ENCODE measurements at places on chromosomes 11 and 22.

DNA sequence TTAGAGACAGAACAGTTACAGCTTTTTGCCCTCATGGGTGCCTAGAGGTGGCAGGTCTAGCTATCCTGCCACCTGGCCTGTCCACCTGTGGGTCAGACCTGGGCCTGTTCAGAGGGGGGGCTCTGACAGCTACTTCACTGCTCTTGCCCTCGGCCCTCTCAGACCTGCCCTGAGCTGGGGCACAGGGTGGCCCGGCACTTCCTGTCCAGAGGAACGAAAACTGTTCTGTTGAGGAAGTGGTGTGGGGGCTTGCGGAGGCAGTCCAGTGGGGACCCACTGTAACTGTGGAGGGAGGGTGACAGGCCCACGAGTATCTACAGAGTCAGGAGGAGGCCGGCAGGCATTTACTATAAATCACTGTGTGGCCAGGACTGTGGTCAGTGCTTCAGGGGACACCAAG is 16.2 kb downstream of the TESMIN start:
- DNase-seq, result no peak

- no peak for DNase-seq
These were observed 91.3 kb downstream of the CDKN1C start for GRCh38 chr11:2794046-2794967.

DNA sequence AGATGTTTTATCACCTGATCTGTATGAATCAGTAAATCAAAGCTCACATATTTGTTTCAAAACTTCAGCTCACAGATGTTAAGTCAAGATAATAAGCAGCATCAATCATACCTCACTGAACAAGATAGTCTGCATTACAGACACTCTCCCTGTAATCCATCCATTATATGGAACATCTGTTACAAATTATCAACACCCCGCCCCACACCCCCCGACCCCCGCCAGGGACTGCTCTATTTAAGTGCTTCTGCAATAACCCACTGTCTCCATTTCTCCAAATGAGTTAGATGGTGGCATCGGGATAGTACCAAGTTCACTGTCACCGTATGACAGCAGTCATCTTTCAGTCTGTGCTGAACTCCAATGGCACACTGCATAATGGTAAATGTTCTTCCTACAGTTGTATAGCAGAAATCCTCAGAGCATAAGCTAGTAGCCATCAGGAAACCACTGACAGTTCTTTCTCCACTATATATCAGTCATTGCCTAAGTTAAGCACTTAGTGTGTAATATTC is 447.0 kb upstream of the ARHGAP42 start:
- DNase-seq, result no peak

DNA sequence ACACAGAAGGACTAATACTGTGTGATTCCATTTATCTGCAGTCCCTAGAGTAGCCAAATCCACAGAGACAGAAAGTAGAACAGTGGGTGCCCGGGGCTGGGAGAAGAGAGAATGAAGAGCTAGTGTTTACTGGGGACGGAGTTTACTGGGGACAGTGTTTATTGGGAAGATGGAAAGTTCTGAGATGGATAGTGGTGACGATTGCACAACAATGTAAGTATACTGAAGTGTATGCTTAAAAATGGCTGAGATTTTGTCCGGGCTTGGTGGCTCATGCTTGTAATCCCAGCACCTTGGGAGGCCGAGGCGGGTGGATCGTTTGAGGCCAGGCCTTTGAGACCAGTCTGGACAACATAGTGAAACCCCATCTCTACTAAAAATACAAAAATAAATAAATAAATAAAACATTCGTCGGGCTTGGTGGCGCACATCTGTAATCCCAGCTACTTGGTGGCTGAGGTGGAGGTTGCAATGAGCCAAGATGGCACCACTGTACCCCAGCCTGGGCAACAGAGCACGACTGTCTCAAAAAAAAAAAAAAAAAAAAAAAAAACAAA is 132.4 kb downstream of the CTTN start:
- DNase-seq, result no peak

DNA sequence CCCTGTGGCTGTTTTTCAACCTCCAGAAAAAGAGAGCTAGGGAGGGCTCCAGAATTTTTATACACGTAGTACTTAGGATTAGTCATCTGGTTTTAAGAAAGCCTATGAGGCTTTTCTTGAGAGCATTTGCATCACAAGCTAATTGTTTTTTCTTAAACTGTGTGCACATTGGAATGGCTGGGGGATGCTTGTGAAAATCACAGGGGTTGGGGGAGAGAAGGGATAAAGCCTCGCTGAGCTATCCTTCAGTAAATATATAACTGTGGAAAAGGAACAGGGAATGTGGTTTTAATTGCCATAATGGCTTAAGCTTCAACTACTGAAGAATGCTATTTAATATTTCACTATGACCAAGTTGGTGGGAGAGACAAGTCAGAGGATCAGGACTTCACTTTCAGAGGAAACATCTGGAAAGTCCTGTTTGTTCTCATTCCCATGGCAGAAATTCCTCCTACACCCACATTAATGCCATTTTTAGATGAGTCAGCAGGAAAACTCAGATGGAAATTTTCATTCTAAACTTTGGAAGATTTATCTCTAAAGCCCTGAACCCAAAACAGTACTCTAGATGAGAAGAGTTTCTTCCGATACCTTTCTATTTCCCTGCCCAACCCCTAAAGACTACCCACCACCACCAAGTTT is 591.3 kb downstream of the LRRC4C start:
- DNase-seq, result no peak

- DNase-seq, result no peak
These were observed 58.0 kb upstream of the PLET1 start for GRCh38 chr11:112318661-112319060.

GRCh38 chr22:42273855-42274451 is 3.5 kb upstream of the TCF20 start:
- DNase-seq, result no peak

GRCh38 chr11:27914080-27914479 is 193.9 kb downstream of the KIF18A start:
- DNase-seq, result no peak

- DNase-seq, result no peak
These were observed 8.0 kb upstream of the NAALADL1 start for GRCh38 chr11:65066315-65066714.

- DNase-seq, result peak; percentile 51
These were observed 118.1 kb downstream of the BBOX1 start for GRCh38 chr11:27158456-27159334.

GRCh38 chr11:123404676-123405075 is 25.4 kb upstream of the GRAMD1B start:
- DNase-seq, result no peak

- no peak for DNase-seq
These were observed 776.4 kb downstream of the LRRC4C start for GRCh38 chr11:40683010-40683409.

GRCh38 chr22:32684148-32684821 is 117.2 kb upstream of the TIMP3 start:
- no peak for DNase-seq

DNA sequence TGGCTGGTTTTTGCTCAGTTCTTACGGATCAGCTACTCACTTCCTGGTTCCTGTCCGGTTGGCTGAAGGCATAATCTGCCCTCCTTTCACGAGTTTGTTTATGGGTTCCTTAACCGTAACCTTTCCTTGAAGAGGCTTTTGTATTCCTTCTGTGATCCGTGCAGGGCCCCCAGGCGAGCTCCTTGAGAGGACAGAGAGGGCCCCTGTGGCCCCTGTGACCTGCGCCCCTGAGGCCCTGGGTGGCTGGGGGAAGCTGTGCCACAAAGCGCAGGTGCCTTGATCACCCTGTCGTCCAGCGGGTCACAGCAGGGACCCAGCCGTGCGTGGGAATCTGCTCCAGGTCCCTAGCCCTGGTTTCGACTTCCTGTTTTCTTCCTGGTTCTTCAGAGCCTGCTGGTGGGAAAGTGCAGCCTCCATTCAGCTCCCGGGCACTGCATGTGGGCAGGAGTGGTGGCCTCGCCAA is 27.8 kb upstream of the FADD start:
- no peak for DNase-seq

DNA sequence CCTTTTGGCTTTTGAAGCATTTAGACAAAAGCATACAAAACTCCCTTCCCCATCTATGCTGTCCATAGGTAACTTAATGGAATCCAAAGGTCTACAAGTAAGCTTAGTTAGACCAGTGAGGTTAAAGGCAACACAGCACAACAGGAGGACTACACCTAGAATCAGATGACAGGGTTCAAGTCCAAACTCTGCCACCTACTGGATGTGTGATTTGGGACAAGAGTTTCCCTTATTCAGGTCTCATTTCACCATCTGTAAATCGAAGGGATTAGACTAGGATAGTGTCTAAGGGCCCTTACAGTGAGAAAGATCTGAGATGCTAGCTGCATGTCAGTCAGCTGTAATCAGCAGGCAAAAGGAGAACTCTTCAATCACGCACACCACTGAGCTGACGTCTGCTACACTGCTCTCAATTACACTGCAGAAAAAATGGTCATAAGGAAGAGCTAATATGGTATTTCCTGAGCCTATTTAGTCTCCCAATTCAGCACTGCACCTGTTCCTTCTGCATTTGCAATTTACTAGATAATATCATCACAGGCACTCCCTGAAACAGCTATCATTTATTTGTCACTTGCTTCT is 82.2 kb downstream of the SERGEF start:
- DNase-seq, result no peak

- no peak for DNase-seq
These were observed 48.7 kb upstream of the EP300 start for GRCh38 chr22:41043722-41044121.

DNA sequence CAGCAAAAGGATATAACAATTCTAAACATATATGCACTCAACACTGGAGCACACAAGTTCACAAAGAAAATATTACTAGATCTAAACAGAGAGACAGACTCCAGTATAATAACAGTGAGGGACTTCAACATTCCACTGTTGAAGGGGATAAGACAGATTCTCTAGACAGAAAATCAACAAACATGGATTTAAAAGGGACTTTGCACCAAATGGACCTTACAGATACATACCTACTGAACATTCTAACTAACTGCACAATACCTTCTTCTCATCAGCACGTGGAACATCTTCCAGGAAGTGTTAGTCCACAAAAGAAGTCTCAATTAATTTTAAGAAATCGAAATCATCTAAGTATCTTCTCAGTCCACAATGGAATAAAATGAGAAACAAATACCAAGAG is 26.6 kb downstream of the RSF1 start:
- no peak for DNase-seq

DNA sequence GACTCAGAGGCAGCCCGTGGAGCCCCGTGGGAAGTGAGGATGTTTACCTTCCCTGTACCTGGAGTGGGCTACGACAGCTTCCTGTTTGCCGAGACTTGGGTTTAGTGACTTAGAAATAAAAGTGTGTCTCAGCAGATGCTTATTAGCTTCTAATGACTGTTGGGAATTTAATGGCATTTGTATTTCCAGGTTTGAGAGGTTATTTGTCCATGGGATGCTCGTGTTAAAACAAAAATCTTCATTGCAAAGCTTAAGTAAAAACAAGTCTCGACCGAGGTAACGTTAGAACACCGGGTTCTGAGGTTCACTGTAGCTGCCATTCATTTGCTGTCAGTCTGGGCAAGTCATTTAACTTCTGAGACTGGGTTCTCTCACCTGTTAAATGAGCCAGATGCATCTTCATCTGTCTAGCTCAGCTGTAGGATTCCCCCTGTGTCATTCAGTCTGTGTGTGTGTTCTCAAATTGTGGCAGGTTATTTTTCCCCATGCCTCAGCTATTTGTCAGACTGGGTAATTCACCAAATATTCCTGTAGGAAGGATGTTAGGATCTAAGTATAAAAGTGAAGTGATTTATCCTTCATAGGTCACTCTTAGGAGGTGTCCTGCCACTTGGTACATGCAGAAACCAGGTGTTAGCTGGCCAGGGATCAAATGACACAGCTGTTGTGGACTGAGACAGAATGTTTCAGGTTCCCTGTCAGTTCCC is 791 bp downstream of the EI24 start:
- DNase-seq, result no peak

- no peak for DNase-seq
These were observed 18.7 kb upstream of the SCUBE2 start for GRCh38 chr11:9109858-9110731.

DNA sequence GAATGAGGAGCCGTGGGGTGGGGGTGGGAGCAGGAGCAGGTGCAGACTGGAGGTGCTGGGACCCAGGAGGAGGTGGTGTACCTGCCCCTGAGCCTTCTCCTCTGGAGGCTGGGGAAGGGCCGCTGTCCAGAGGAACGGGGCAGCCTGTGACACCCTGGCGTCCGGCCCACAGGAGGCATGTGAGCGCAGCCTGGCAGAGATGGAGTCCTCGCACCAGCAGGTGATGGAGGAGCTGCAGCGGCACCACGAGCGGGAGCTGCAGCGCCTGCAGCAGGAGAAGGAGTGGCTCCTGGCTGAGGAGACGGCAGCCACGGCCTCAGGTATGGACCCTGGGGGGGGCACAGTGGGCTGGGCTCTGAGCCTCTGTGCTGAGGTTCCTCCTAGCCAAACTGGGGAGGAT is 42.2 kb upstream of the GCAT start:
- DNase-seq, result no peak

- DNase-seq, result no peak
These were observed 28.6 kb downstream of the PPP2R1B start for GRCh38 chr11:111737444-111738210.

GRCh38 chr11:62847767-62848314 is 8.5 kb upstream of the WDR74 start:
- no peak for DNase-seq

GRCh38 chr22:19038164-19038546 is 84.1 kb downstream of the DGCR2 start:
- DNase-seq, result no peak

DNA sequence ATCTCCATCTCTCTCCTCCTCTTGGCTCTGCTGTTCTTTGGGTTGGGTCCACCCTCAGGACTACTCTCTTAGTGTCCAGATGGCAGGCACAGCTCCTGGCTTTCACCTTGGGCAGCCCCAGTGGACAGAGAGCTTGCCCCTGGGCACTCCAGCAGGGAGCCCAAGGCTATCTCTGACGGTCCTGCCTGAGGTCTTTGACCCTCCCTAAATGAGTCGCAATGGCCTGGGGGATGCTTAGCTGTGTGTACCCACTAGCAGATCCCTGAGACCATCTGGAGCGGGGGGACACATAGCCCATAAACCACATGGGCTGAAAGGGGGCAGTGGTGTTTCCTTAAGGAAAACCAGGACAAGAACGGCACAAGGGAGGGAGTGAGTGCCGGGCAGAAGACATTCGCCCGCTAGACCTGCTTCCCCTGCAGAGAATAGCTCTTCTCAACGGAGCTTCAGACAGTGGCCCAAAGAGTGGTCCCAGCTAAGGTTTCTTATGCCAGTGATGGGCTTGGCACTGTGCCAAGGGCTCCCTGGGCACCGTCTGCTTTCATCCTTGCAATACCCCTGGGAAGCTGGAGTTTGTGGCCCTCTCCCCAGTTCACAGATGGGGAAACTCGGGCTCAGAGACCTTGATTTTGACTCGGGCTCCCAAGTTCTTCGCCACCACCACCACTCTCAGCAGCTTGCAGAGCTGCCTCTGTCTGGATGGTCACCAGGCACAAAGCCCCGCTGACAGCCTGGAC is 53.9 kb upstream of the ANO1 start:
- DNase-seq, result no peak

DNA sequence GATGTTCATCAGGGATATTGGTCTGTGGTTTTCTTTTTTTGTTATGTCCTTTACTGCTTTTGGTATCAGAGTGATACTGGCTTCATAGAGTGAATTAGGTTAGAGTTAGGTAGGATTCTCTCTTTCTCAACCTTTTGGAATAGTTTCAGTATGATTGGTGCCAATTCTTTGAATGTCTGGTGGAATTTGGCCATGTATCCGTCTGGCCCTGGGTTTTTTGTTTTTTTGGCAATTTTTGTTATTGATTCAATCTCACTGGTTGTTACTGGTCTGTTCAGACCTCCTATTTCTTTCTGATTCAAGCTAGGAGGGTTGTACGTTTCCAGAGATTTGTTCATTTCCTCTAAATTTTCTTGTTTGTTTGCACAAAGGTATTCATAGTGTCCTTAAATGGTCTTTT is 54.4 kb downstream of the ATXN10 start:
- no peak for DNase-seq

GRCh38 chr11:76623884-76624419 is 46.6 kb downstream of the LRRC32 start:
- no peak for DNase-seq
